Lung (tissue), 17 donors: ENCODE measurements at places on chromosomes 3 and 15. TPM values are rescaled to one million over a fixed set of nuclear protein-coding genes. Genes with fewer than 3 reads are reported as not detected.

ADAMTS9 gene
- 75.6 TPM for total RNA-seq

ATP8B4 gene
- total RNA-seq = 4.1 TPM

ISL2 gene
- not detected for total RNA-seq

CILP gene
- total RNA-seq = 0.89 TPM

PLCH1 gene
- total RNA-seq = 14.2 TPM

CCR5 gene
- total RNA-seq = 2.2 TPM

LMAN1L gene
- total RNA-seq = 0.31 TPM

ONECUT1 gene
- not detected for total RNA-seq

MAGI1 gene
- total RNA-seq = 38.9 TPM

ROBO1 gene
- total RNA-seq = 26.7 TPM

CD200R1 gene
- total RNA-seq = 2.2 TPM

SNX33 gene
- total RNA-seq = 23.5 TPM

AHSG gene
- total RNA-seq = 0.92 TPM

ERICH6 gene
- total RNA-seq = 0.49 TPM
